Stimulated activated CD8-positive, alpha-beta memory T cell treated with anti-CD3 and anti-CD28 coated beads, Interleukin-4, amount 100 ng/mL, for 4 hours (primary cell): ENCODE measurements at places on chromosomes 1 and 21.

DNA sequence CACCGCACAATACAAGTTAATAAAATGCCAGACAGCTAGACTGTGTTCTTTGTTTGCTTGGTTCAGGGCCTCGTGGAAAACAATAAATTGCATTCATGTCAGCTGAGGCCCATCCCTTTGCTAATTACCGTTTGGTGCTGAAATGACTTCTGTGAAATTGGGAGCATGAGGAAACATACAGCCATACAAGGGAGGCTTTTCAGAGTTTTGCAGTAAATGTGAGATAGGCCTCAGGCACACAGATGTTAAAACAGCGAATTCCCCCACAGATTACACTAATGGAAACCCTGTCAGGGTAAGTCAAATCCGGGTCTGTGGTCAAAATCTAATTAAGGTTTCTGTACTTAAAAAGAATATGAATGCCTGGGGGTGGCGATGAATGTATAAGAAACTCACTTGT is 173.5 kb upstream of the LMO4 start:
- no peak for DNase-seq

DNA sequence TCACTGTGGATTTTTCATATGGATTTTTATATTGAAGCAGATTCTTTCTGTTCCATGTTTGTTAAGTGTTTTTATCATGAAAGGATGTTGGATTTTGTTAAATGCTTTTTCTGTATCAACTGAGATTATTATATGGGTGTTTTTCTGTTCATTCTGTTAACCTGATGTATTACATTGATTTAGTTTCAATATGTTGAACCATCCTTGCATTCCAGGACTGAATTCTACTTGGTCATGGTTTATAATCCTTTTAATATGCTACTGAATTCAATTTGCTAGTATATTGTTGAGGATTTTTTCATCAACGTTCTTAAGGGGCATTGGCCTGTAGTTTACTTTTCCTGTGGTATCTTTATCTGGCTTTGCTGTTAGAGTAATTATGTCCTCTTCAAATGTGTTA is 55.8 kb downstream of the CCDC30 start:
- no peak for DNase-seq

- no peak for DNase-seq
Observed at GRCh38 chr1:45820788-45821187, 17.4 kb downstream of the MAST2 start.

GRCh38 chr1:156703741-156704140 is 1.6 kb downstream of the CRABP2 start:
- no peak for DNase-seq

- DNase-seq = no peak
Observed at GRCh38 chr1:81437213-81437612, 363.5 kb upstream of the ADGRL2 start.

GRCh38 chr1:197675583-197676208 is 99.6 kb downstream of the DENND1B start:
- DNase-seq = no peak

- DNase-seq = no peak
Observed at GRCh38 chr21:41903559-41904351, 24.6 kb upstream of the PRDM15 start.

- DNase-seq = no peak
Observed at GRCh38 chr1:239811211-239811885, 280.3 kb upstream of the FMN2 start.

DNA sequence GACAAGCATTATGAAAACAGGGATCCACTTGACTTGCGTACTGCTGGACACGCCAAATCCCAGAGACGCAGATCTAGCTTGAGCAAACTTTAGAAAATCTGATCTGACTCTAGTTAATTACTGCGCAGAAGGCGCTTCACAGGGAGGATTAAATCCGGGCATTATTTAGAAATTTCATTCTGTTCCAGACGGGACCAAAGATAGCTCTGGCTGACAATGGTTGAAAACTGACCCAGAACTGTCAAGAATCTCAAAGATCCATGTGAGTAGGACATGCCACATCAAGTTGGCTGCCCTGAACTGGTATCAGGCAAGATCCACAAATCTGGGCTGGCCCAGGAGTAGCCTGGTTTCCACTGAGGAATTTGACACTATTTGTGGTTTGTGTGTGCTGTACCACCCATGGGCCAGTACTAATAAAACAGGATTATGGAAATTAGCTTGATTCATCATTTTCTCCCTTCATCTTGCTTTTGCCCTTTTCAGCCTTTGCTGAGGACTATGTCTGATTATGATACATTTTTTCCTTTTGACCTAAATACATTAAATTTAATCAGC is 171.0 kb downstream of the VAV3 start:
- DNase-seq = no peak

- no peak for DNase-seq
Observed at GRCh38 chr1:201347498-201348210, 29.8 kb downstream of the TNNT2 start.

DNA sequence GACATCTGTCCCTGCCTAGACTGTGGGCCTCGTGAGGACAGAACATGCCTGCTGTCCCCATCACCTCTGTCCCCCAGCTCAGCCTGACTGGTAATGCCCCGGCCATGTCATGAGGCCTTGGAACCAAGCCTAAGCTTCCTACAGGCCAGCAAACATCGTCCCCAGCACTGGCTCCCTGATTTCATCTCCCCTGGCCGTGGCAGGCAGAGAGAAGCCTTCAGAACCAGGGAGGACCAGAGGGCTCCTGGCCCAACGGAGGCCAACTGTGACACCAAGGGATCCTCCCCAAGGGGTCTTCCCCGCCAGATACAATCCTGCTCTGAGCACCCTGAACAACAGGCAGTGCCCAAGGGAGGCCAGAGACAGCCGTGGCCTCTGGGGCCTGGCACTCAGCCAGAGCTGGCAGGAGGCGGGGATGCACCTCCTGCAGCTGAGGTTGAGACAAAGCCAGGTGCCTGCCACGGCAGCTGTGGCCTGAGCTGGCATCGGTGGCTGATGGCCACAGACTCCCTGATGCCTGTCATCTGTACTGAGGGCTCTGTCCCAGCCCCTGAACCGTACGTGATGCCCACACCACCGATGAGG is 9.9 kb upstream of the NPHP4 start:
- DNase-seq = no peak

DNA sequence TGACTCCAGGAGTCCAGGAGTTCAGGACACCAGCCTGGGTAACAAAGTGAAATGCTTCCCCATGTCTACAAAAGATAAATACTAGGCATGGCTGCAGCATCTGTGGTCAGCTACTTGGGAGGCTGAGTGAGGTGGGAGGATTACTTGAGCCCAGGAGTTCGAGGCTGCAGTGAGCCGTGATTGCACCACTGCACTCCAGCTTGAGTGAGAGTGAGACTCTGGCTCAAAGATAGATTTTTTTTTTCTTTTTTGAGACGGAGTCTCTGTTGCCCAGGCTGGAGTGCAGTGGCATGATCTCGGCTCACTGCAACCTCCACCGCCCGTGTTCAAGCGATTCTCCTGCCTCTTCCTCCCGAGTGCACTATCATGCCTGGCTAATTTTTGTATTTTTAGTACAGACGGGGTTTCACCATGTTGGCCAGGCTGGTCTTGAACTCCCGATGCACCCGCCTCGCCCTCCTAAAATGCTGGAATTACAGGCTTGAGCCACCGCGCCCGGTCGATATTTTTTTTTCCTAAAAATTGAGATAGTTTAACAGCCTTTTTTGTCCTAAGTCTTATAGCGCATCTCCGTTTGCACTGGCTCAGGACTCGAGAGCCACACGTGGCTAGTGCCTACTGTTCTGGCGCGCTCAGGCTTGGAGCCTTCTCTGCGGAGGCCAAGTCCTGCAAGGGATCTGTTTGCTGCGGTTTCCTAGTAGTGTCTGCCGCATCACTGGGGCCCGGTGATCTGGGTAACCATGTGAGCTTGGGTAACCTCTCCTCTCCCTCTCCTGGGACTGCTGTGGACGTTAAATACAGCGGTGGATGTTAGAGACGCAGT is 1.0 kb upstream of the MFN2 start:
- no peak for DNase-seq

DNA sequence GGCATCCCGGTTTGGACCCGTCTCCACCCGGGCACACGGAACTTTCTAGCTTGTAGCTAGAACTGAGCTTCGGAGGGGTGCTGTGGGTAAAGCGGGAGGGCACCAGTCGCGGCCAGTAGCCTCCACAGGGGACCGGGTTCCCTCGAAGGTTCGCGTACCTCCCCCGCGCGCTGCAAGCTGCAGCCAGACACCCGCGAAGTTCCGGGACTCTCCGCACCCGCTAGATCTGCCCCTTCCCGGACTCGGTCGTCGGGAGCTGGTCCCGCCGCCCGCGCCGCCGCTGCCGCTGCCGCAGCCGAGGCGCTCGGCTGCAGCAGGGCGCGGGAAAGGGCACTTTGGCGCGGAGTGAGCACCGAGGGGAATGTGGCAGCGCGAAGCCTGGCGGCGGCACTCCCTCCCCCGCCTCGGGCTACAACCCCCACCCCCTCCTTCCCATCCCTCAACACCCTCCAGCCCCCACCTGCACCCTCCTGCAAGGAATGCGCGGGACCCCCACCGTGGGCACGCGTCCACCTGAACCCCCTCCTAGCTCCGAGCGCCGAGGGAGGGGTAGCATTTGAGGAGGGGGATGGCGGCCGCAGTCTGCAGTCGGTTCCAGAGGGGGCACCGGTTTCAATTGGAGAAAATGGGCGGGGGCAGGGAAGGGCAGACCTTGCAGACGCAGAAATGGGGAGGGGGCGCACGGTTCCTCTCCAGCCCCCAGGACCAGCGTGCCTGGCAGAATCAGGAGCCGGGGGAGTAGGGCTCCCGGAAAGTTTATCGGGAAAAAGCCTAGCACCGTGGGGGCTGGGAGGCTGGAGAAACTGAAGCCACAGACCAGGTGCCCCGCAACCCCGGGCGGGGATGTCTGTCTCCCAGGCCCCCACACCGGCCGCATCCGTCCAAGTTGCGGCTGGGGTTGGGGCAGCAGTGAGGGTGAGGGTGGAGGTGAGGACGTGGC is 968 bp downstream of the CSMD2 start:
- no peak for DNase-seq

DNA sequence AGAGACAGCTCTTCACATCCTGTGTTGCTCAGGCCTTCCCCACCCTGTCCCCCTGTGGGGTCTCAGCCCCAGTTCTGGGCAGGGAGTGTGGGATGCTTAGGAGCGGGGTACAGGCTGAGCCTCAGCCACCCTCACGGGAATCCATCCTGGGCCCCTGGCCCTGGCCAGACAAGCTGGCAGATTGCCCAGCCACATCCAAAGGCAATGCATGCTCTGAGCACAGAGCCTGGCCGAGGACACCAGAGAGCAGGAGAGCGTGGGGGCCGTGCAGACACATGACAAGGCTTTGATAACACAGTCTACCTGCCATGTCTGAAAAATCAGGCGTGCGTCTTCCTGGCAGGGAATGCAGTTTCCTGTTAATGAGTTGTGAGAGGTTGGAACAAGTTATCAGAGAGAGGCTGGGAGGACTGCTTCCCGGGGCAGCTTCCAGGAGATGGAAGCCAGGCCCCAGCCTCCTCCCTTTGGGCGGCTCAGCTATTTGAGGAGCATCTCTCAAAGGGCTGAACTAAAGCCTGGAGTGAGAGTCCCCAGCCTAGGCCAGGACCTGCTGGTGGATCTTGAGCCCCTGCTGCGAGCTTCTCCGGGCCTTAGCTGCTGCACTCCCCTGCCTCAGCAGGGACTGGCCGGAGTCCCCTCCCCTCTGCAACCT is 72.2 kb upstream of the SELENON start:
- DNase-seq = no peak

GRCh38 chr1:183306317-183307042 is 111.7 kb downstream of the NMNAT2 start:
- no peak for DNase-seq

DNA sequence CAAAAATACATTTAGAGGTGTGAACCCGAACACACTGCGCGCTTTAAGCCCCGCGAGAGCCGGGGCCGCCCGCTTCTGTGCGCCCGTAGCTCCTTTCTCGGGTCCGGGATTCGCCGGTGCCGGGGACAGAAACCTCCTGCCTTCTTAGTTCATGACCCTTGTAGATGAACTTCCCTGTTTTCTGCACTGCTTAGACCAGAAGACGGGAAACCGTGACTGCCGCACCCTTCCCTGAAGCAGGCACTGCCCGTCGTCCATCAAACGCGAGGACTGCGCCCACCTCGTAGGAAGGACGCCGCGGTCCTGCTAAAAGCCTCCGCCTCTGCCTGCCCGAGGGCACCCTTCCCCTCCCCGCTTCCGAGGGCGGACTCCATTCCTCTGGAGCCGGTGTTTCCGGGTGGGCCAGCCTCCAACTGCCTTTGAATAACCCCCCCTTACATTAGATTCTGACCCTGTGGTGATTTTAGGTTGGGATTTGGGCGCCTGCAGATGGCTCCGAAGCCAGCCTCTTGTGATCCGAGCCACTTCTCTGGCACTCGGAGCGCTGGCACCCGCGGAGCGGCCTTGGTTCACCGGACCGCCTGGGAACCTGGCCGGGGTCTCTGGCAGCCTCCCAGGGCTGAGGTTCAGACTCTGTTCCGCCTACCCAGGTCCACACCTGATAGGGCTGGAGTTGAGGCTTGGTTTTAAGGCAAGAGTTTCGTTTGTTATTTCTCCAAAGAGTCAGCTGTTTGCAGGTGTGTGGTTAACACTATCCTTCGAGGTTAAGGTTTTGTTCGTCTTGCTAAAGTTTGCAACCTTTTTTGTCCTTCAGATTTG is 1.2 kb upstream of the PTTG1IP start:
- no peak for DNase-seq

DNA sequence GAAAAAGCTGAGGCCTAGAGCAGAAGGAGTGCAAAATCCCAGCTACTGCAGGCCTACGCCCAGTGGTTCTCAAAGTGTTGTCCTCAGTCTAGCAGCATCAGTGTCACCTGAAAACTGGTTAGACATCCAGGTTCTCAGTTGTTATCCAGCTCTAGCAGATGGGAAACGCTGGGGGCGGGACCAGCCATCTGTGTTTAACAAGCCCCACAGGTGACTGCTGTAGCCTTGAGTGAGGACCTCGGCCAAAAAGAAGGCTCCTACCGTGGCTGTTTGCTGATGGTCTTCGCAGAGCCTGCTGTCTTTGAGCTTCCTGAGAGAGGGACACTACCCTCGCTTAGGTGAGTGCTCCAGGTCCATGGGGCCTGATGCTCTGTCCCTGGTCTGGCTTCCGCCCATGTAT is 69.7 kb downstream of the LRRN2 start:
- no peak for DNase-seq

GRCh38 chr1:81008293-81008692 is 792.4 kb upstream of the ADGRL2 start:
- no peak for DNase-seq

DNA sequence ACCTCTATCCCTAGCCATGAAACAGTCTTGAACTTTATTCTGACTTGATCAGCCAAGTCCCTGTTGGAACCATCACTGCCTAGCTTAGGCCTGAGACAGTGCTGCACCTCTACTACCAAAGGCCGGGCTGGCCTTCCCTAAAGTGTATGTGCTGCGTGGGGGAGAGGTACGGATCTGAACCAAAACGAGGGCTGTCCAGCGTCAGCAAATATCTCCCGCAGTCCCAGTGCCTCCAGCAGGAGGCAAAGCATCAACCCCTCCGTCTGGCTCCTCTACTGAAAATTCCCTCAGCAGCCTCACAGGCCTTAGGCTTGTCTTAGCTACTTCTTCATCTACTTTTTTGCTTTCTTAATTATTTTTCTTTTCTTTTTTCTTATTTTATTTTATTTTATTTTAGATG is 33.3 kb upstream of the KIF26B start:
- no peak for DNase-seq

DNA sequence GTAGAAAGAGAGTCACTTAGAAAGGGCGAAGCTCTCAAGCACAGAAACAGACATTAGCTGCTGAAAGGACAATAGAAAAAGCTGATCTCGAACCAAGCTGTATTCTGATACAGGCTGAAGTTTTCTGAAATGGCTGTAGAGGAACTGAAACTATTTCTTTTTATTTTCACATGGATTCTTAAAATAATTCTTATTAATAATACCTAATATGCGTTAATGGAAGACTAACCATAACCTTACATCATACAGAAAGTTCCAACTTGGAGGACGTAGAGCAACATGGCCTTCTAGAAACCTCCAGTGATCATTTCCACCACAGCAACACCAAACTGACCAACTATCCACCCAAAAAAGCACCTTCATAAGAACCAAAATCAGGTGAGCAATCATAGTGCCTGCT is 52.8 kb upstream of the ACADM start:
- DNase-seq = no peak
